Amniotic stem cell (primary cell): ENCODE measurements at places on chromosomes 2 and 18.

- DNase-seq = no peak
Measured at GRCh38 chr2:106997204-106997603, 111.2 kb upstream of the ST6GAL2 start.

GRCh38 chr2:231597627-231598026 lies 5.0 kb downstream of the TEX44 start:
- no peak for DNase-seq

DNA sequence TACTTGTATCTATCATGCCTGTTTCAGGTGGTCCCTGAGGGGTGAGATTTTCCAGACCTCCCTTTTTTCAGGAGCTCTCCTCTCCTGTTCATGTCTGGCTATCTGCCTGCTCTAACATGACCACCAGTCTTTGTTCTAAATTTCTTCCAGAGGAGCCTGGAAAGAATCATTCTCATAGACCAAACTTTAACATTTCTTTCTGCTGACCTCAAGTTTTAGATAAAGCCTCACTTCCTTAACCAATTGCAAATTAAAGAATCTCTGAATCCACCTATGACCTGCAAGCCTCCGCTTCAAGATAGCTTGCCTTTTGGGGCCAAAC lies 97.6 kb downstream of the TEX51 start:
- DNase-seq = no peak

- no peak for DNase-seq
Measured at GRCh38 chr2:230360028-230360427, 33.0 kb downstream of the SP140L start.

GRCh38 chr2:9993488-9994165 lies 42.1 kb downstream of the GRHL1 start:
- no peak for DNase-seq

- no peak for DNase-seq
Measured at GRCh38 chr2:127270663-127271062, 23.3 kb downstream of the ERCC3 start.

DNA sequence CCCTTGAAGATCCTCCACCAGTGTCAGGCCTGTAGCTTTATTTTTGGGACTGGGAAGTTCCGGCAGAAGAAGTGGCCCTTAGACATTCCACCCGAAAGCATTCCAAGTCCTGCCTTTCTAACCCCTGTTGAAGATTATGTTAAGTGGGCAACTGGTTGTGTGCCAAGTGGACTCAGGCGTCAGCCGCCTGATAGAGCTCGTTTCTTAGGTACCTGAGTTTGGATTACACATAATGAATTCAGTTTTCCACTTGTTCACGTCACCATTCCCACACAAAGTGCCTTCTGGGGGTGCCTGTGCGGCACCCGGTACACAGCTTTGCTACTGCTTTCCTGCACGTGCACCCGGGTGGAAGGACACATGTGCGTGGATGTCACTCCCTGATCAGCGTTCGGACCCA lies 156.5 kb downstream of the PTGR3 start:
- no peak for DNase-seq

GRCh38 chr2:240795916-240796510 lies 24.0 kb downstream of the KIF1A start:
- DNase-seq = no peak

DNA sequence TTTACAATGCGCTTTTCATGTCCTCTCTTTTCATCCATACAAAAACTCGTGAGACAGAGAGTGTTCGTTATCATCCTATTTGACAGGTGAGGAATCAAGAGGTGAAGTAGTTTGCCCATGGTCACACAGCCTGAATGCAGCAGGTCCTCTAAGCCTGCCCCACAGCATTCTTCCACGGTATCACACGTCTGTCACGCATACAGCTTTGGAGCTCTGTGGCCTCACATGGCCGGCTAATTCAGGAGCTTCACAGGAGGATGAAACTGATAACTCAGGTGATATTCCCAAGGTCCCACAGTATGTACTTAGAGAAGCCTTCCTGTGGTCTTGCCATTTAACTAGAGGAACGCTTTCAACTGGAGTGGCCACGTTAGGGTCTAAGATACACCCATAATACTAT lies 59.0 kb downstream of the MYO5B start:
- no peak for DNase-seq

- no peak for DNase-seq
Measured at GRCh38 chr2:96534701-96535181, 1.8 kb upstream of the ARID5A start.

DNA sequence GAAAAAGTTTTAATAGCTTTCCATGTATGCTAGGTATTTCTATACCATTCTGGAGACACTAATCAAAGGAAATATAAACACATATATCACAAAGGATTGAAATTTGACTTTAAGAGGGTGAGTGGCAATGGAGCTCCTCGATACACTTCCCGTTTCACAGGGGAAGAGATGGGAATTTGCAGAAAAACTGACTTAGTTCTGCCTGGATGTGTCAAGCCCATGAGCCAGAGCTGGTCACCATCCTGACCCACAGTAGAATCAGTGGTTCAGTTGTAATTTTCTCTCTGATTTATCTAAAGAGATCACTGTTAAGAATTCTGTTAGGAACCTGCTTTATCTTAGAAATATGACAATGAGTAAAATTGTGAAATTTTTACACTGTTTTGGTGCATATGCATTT lies 34.2 kb downstream of the PLCL1 start:
- no peak for DNase-seq

GRCh38 chr2:111169268-111169667 lies 48.6 kb downstream of the BCL2L11 start:
- no peak for DNase-seq

DNA sequence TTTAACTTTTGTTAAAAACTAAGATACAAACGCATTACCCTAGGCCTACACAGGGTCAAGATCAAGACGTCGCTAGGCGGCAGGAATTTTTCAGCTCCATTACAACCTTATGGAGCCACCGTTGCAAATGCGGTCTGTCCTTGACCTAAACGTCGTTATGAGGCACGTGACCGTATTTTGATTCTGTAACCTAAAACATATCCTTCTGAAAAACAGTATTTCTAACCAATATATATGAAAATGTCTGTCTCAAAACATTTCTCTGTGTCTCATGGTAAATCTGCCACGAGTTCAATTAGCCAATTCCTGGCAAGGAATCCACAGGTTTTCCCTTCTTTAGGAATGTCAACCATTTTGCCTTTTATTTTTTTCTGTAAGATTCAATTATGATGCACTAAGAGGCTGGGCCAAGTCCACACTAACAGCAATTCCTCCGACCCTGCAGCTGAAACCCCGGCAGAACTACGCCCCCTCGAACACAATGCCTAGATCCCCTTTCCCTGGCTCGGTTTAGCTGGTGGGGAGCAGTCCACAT lies 1.7 kb downstream of the RTN4 start:
- DNase-seq = peak; percentile 14

DNA sequence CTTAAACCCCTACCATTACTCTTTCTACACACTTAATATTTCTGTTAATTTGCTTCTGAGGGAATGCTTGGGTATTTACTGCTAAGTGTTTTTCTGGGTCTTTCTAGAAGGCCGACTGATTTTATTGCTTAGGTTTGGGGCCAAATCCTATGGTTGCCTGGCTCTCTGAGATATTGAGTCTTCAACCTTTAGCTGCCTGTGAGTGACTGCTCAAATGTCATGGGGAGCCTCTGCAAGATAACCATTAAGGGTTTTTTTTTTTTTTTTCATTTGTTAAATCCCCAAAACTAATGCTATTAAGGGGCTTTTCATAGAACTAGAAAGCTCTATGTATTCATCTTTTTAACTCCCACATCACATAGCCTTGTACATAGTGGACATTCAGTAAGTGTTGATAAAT lies 5.0 kb downstream of the OSBPL6 start:
- DNase-seq = no peak

DNA sequence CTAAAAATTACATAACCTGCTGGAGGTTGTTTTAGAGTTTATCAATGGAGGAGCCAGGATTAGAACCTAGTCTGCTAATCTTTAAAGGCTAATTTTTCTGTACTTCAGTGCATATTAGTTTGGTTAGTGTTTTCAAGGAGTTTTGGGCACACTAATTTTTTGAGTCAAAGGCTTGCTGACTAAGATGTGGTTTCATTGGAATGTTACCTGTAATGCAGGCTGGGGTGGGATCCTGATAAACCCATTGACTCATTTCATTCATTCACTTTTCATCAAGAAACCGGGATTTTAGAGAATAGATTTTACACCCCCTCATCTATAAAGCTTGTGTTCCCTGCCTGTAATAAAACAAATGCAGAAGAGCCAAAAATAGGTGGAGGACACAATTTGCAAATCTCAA lies 91.9 kb upstream of the IL1R2 start:
- DNase-seq = no peak

- DNase-seq = no peak
Measured at GRCh38 chr2:225993430-225993829, 593.9 kb downstream of the NYAP2 start.

GRCh38 chr2:134866498-134867099 lies 28.2 kb downstream of the ACMSD start:
- no peak for DNase-seq

DNA sequence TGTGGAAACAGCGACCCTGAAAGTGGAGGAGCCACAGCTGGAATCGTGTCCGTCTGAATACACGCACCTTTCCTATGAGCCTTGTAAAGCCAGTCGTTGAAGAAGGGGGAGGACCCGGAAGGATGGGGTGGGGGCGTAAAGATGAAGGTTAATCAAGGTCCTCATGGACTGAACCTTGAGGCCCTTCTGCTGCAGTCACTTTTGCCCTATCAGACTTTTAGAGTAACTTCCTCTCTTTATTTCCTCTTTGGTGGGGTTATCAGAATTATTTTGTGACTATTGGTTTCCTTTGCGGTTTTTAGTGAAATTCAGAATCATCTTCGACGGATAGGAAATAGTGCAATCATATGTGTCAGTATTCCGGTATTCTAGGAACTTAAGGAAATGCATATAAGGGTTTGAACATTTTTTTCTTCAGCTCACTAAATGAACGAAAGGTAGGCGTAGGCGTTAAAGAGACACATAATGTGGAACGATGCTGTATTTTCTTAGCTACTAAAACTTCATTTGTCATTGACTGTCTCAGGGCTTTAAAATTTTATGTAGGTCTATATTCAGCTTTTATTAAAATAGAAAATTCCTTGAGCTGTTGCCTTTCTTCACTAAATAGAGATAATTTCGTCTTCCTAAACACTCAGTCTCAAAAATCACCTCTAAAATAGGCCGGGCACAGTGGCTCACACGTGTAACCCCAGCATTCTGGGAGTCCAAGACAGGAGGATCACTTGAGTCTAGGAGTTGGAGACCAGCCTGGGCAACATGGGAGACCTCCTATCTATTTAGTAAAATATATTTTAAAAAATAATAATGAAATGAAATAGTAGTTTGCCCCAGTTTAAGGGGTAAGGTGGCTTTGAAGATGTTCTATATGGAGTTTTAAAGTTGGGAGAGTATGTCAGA lies 1.4 kb upstream of the YES1 start:
- no peak for DNase-seq

DNA sequence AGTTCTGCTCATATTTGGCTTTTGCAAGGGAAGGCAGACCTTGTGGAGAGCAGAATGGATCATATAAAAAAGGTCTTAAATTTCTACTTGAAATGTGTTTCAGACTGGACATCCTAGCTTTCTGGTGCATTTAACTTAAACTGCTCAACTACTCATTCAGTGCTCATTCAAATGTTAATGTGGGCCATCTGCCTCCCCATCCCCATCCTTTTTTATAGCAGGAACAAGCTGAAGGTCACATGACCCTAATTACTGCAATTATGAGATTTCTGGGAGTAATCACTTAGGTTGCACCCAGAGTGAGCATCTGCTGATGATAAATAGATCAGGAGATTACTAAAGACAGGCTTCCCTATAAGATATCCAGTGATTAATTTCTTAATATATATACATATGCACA lies 96.1 kb downstream of the MAP2 start:
- no peak for DNase-seq

DNA sequence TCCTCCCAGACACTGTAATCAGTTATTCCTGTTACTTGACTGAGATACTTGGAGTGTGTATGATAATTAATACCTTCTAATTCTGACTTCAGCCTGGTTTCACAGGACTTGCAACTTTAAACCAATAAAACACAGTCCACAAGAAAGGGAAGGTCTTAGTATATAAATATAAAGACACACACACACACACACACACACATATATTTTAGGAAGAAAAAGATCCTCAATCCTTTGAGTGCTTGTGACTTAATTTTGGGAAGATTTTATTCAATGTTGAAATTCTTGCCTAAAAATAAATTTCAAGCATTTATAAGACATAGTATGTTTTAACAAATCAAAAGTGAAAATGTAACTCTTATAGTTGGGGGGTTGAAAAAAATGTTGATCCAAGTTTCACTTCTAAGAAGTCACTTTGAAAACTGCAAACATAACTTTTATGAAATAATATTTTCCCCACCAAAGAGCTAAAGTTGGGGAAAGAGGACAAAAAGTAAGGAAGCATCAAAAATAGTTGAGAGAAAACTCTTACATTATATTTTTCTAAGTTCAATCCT lies 824 bp upstream of the VPS54 start:
- no peak for DNase-seq

DNA sequence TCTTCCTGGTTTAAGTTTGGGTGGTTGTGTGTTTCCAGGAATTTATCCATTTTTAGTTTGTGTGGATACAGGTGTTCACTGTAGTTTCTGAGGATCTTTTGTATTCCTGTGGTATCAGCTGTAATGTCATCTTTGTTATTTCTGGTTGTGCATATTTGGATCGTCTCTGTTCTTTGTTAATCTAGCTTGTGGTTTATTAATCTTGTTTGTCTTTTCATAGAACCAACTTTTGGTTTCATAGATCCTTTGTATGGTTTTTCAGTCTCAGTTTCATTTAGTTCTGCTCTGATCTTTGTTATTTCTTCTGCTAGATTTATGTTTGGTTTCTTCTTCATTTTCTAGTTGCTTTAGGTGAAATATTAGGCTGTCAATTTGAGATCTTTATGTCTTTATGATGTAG lies 202.4 kb upstream of the ZSWIM2 start:
- DNase-seq = no peak

DNA sequence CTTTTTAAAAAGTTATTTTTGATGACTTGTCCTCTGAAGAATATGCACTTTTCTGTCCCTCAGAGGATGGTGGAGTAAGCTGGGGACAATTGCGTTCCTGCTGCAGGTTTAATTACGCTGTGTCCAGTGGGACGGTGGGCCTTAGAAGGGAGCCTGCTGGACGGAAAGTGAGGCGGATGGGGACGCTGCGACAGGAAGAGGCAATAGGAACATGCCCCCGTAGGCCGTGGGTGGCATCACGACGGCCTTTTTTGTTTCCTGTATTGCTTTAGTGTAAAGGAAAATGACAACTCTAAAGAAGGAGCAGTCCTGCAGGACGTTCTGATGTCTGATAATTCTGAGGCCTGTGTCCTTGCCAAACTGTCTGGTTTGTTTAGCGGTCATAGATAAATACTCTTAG lies 121.6 kb downstream of the NFATC1 start:
- no peak for DNase-seq

GRCh38 chr2:31996571-31997150 lies 14.1 kb downstream of the MEMO1 start:
- DNase-seq = no peak

- no peak for DNase-seq
Measured at GRCh38 chr2:21687589-21687988, 563.8 kb downstream of the TDRD15 start.

GRCh38 chr2:120231974-120232635 lies 8.9 kb upstream of the TMEM185B start:
- no peak for DNase-seq
